ENCODE measurements at places on chromosomes 4 and X.

GRCh38 chr4:58644549-58644948 is 1534.4 kb upstream of the IGFBP7 start:
- DNase-seq = no peak

DNA sequence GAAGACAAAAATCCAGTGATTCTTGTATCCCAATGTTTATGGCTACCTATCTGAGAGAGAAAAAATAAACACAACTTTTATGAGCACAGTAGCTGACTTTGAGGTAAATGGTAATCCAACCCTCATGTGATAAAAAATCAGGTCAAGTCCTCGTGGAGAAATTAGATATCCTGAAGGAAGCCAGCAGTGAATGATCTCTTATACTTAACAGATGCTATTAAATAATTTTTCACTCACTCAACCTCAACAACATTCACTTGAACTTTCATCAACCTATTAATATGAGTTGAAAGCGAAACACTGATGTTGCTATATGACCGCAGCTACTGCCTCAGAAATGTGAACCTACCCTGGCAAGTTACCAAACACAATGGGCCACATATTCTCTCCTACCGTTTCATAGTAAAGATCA is 105.4 kb downstream of the GPC3 start:
- peak; percentile 21 for DNase-seq

GRCh38 chr4:2820216-2820982 is 23.2 kb upstream of the ADD1 start:
- no peak for DNase-seq

- no peak for DNase-seq
These were observed 70.8 kb downstream of the TBCK start for GRCh38 chr4:106245176-106245575.

DNA sequence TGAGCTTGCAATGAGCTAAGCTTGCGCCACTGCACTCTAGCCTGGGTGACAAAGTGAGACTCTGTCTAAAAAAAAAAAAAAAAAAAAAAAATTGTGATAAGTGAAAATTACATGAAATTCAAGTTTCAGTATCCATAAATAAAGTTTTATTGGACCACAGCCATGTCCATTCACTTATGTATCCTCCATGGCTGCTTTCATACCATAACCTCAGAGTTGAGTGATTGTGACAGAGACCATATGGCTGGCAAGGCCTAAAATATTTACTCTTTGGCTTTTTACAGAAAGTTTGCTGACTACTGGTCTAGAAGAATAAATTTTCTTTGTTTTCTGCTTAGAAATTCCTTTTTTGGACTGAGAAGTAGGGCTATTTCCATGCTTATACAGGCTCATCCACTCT is 11.8 kb upstream of the SHISA3 start:
- DNase-seq = no peak

- DNase-seq = no peak
These were observed 26.3 kb downstream of the CHIC2 start for GRCh38 chr4:54038056-54038455.

DNA sequence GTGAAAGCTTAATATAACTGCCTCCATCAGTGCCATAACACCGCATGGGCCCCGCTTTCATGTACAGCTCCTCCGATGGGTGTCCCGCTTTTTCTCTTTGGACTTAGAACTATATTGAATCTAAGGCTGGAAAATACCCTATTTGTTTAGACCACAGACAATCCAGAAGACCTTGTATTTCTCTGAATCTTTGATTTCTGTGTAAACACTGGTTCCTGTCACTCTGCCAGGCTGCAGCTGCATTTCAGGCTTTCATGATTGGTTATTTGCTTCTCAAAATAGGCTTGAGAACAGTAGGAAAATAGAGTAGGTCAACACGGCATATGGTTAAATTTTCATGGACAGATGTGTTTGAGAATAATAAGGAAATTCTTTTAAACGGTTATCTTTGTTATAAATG is 80.0 kb downstream of the NWD2 start:
- peak; percentile 40 for DNase-seq

DNA sequence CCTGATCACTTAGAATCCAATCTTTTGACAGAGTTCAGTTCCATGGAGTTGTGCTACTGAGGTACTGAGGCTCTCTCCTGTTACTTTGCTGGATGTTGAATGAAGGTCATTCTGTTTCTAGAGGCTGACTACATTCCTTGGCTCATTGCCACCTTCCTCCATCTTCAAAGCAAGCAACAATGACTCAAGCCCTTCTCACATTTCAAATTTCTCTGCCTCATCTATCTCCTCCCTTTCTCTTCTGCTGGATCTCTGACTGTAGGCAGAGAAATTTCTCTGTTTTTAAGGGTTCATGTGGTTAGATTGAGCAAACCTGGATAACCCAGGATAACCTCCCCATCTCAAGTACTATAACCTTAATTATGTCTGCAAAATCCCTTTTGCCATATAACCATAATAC is 775.4 kb downstream of the STPG2 start:
- DNase-seq = no peak

GRCh38 chr4:11669156-11669555 is 240.5 kb upstream of the HS3ST1 start:
- DNase-seq = no peak

DNA sequence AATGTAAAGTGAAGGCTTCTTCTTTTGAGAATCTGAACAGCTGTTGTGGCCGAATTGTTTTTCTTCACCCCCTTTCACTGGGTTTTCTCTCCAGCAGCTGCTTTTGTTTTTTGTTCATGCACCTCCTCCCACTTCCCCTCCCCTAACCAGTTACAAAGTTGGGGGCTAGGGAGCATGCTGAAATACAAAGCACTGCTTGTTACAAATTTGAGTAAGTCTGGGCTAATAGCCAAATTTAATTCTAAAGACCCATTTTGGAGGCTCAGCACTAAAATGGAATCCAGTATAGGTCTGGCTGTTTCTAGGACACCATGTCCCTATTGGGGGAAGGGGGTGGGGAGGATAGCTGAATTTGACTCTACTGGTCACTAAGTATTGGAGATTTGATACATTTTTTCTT is 89.2 kb upstream of the GPM6B start:
- DNase-seq = peak; percentile 88

DNA sequence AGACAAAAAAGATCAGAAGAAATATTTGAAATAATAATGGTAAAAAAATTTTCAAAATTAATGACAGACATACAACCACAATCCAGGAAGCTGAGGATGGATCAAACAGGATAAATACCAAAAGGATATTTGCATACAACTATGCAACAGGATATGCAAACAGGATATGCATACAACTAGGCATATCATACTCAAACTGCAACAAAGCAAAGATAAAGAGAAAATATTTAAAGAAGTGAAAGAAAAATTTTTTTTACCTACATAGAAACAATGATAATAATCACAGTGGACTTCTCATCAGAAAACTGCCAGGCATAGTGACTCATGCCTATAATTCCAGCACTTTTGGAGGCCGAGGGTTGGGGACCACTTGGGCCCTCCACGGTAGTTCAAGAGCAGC is 11.3 kb upstream of the DHX15 start:
- no peak for DNase-seq

DNA sequence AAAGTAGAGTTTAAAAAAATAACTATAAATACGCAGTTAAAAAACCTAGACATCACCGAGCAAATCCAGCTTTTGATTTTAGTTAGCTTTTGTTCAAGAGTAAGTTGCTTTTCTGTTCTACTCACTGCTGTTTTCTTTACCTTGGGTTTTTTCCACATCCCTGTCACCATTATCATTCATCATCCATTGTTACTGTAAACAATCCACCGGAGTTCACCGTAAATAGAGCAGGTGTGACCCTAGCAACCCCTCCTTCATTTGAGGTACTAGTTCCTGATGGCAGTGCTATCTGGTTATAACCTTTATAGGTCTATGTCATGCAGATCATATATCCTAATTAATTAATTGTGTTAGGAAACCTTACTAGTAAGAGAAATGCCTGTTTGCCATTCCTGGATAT is 43.0 kb upstream of the TEX13D start:
- DNase-seq = peak; percentile 64

- no peak for DNase-seq
These were observed 28.5 kb upstream of the CRMP1 start for GRCh38 chr4:5921101-5921980.

DNA sequence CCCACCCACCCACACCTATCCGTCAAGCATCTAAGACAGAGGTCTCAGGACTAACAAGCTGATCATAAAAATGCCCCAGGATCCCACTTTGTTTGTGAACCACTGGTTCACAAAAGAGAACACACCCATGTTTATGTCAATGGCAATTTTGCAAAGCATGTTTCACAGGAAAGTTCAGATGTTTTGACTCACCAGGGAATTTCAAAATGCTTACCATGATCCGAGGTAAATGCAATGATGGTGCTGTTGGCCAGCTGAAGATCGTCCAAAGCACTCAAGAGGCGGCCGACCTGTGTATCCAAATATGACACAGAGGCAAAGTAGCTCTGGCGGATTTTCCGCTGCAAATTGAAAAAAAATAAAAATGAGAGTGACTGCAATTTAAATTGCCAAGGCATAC is 15.0 kb downstream of the IDS start:
- no peak for DNase-seq

GRCh38 chrX:100969936-100970335 is 428 bp downstream of the ARL13A start:
- DNase-seq = no peak

- DNase-seq = no peak
These were observed 29.0 kb upstream of the MSANTD1 start for GRCh38 chr4:3219761-3220475.

- DNase-seq = peak; percentile 46
These were observed 1.4 kb downstream of the L1CAM start for GRCh38 chrX:153884590-153884989.
